ENCODE measurements at places on chromosomes 6 and 20.

DNA sequence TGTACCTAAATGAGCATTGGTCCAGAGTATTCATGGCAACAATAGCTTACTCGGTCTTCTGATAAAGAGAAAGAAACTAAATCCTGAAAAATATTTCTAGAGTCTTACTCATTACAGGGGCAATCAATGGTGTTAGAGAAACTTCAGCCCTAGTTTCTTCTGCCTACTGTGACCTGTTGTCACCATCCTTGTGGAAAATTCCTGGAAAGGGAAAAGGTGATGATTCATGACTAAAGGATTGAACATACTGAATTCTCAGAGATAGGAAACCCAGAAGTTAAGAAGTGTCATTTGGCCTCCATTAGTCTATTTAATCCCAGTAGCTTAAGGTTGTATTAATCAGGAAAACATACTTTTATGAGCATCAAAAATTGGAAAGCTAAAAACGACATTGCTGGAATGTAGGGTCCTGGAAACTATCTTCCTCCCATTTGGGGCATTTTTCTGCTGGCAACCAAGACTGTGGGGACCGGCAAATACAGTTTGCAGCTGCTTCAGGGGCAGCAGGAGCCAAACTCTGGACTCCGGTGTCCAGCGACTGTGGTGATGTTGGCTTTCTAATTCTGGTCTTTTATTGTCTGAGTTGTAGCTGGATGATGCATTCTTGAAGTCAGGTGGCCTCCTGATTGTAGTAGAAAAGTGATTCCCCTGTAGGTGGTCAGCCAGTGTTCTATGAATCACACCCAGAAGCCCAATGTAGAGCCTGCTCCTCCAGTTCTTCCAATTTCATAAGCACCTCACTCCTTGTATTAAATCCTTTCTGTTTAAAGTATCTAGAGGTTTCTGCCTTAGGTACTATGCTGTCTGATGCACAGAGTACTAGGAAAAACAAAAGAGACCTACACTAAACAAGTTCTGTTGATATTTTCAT is 67.6 kb downstream of the LCA5 start:
- no peak for DNase-seq

DNA sequence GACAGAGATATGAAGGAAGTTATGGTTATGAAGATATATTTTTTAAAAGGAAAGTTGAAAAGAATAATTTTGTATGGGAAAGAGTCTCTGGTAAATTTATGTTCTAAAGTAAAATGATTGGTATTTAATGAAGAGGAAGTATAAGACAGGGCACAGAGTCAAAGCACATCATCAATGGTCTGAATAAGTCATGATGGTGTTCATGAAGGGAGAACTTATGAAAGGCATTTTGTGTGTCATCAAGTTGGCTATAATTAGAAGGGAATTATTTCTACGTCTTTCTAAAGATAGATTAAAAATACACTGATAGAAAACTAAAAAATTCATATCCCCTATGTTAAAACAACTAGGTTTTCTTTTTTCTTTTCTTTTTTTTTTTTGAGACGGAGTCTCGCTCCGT is 21.4 kb upstream of the SNAI1 start:
- DNase-seq = no peak

GRCh38 chr6:81682235-81682795 is 70.2 kb downstream of the TENT5A start:
- no peak for DNase-seq

- no peak for DNase-seq
Measured at GRCh38 chr20:2507464-2507863, 1.3 kb downstream of the ZNF343 start.

DNA sequence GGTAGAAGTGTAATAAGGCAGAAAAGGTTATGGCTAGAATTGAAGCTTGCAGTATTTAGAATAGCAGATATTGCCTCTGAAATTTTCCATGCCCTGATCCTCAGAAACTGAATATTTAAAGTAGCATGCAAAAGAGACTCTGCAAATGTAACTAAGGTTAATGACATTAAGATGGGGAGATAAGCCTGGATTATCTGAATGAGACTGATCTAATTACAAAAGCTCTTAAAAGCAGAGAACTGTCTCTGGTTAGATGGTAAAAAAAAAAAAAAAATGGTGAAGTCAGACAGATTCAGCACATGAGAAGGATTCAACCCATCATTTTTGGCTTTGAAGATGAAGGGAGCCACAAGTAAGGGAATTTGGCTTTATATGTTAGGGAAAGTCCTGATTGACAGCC is 503.7 kb upstream of the IRAK1BP1 start:
- no peak for DNase-seq

- DNase-seq = peak; percentile 51
Measured at GRCh38 chr6:37433657-37434271, 743 bp downstream of the CMTR1 start.

DNA sequence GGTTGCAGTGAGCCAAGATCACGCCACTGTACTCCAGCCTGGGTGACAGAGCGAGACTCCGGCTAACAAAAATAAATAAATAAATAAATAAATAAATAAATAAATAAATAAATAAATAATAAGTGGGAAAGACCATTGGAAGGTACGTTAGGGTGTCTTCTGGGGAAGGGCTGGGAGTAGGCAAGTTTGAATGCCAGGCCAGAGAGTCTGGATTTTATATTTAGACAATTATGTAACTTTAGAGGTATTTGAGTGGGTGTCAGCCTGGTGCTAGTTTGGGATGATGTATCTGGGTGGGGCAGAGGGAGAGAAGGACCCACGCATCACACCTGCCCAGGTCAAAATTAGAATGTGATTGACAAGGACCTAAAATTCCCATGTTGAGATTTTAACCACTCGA is 108.5 kb upstream of the PRND start:
- no peak for DNase-seq

DNA sequence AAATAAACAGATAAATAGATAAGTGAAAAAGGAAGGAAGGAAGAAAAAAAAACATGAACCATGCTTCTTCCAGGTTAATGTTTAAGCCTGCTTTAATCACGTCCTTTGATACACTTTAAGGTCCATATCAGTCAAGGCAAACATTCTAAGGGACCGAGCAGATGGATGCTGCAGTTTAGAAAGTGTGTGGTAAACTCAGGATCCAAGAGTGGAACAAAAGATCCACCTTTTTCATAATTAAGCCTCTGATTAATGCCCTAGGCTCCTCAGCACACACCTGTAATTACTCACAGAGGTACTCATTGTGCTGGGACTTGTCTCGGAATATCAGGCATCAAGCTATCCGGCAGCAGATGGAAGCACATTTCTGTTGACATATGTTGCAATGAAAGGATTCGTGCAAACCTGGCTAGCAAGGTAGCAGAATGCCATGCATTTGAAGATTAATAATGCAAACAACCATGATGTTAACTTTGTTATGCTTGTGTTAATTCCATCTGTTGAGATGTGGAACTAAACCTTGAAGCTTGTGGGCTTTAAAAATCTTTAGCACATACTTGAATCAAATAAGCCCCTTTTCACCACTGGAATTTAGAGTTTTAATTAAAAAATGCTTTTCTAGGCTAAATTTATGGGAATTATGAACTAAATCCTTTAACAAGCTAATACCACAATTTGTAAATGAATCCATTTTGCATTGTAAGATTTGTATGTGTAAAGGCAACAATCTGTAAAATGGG is 163.7 kb downstream of the RALGAPA2 start:
- no peak for DNase-seq

- DNase-seq = no peak
Measured at GRCh38 chr20:1204576-1204975, 1.3 kb downstream of the C20orf202 start.

- no peak for DNase-seq
Measured at GRCh38 chr20:21286775-21287174, 16.4 kb upstream of the XRN2 start.

- DNase-seq = no peak
Measured at GRCh38 chr6:22954749-22955385, 385.5 kb downstream of the HDGFL1 start.

- no peak for DNase-seq
Measured at GRCh38 chr6:91013511-91013910, 426.6 kb upstream of the MAP3K7 start.

GRCh38 chr20:44039147-44039546 is 124.5 kb downstream of the TOX2 start:
- DNase-seq = no peak

GRCh38 chr6:54879188-54879985 is 32.8 kb downstream of the FAM83B start:
- DNase-seq = no peak

GRCh38 chr6:11384531-11385309 is 152.3 kb upstream of the NEDD9 start:
- no peak for DNase-seq

GRCh38 chr6:90541221-90541620 is 45.7 kb downstream of the MAP3K7 start:
- no peak for DNase-seq

- DNase-seq = peak; percentile 40
Measured at GRCh38 chr6:42402184-42402583, 49.5 kb downstream of the TRERF1 start.

GRCh38 chr20:52420805-52421204 is 229.2 kb upstream of the ZFP64 start:
- no peak for DNase-seq

DNA sequence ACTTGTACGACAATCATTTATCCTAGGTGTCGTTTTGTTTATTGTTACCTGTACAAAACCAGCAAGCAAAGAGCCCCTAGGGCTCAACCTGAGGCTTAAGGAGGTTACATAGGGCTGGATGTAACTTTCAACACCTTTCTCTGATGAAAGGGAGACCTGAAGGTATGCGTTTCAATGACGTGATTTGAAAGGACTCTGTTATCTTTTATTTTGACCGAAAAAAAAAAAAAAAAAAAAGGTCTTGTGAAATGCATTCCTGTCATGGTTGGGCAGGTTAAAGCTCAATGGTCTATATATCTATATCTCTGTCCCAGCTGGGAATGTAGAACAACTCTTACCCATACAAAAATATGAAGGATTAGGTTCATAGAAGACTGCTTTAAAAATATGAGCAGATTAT is 78.7 kb upstream of the SASH1 start:
- no peak for DNase-seq

DNA sequence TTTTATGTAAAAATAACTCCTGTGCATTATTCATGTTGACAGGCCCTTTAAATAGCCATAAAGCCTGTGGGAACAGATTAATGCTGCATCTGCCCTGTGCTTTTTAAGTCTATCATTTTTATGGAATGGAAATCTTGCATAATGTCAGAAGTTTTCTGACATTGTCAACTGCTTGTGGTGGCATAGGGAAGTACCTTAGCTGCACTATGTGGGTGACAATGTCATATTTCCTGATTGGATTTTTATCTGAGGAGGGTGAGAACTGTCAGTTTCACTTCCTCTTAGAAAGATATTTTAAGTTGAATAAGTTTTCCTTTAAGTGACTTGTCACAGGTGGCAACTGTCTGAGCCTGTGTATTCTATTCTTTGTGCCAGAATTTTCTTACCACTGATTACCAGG is 267.9 kb downstream of the PLCB1 start:
- DNase-seq = peak; percentile 63

DNA sequence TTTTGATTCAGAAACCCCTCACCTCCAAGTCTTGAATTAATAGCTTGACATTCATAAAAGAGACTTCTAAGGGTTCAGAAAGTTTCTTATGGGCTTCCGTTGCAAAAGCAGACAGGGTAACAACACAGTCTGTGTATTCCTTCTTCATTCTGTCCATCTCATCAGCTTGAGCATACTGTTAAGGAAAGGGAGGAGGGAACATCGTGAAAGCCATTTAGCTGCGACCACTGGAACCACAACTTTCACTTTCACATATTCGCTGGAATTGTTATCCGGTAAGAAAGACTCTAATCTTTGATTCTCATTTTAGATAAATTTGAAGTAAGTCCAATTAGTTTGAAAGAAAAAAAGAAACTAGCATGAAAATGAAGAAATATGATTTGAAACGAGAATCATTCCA is 174.4 kb downstream of the SYNE1 start:
- DNase-seq = peak; percentile 9

DNA sequence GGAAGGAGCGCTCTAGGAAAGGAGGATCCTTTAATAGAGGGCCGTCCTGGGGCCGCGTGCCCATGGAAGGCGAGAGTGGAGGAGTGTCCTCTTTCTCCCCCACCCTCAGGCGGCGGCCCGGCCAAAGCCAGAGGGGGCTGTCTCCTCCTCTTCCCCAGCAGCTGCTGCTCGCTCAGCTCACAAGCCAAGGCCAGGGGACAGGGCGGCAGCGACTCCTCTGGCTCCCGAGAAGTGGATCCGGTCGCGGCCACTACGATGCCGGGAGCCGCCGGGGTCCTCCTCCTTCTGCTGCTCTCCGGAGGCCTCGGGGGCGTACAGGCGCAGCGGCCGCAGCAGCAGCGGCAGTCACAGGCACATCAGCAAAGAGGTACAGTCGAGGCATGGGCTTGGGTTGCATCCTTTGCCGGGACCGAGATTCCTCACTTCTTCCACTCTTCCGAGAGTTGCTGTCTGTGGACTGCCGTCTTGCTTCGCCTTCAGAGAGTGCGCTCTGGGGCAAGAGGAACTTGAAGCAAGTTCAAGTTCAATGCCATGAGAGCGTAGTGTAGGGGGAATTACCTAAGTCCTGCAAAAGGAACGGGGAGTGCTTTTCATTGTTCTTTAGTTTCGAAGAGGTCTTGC is at the start of gene LAMA2:
Gene LAMA2, plus strand, starts transcription at position 148 of the 621 bp plus-strand sequence. Its CDS starts 108 bp downstream, at position 256.
- peak; percentile 16 for DNase-seq

DNA sequence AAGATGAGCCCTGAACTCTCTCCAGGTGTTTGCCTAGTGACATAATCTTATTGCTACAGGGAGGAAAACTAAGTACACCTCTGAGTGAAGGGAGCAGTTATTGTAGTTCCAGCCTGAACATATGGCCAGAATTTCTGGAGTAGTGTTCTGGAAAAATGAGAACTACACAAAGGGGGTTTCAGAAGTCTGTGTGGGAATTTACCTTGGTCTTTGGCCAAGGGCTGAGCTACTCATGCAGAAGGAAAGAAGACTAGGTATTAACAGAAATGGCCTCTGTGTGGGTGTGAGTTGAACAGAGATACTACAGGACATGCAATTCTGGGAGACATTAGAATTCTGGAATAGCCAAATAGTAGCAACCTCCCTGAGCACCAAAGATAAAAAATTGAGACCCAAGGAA is 1009.7 kb upstream of the GJE1 start:
- no peak for DNase-seq

DNA sequence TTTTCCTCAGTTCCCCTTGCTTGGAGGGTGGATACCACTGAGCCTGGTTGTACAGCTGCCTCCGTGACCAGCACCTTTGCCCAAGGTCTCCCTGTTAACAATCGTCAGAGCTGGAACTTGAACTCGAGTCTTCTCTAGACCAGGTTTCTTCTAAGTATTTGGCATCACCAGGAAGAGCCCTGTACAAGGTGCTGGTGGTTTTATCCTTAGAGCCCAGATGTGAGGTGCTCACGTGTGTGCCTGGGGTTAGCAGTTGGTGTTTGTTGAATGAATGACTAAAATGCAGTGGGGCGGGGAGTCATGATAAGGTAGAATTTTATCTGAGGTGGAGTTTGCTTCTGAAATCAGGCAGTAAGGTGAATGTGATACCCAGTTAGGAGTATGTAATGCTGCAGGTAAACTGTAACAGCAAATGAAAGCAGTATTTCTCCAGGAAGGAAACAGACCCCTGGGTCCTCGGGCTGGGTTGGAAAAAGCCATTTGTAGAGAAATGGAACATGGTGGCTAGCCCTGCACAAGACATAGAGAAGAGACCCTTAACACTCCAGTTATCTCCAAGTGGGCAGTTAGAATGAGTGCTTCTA is 3.1 kb downstream of the DNAJC5 start:
- DNase-seq = no peak
